ENCODE measurements at places on chromosomes 16 and 17.

- DNase-seq: no peak
These were observed 5.4 kb upstream of the MMD start for GRCh38 chr17:55426851-55427586.

DNA sequence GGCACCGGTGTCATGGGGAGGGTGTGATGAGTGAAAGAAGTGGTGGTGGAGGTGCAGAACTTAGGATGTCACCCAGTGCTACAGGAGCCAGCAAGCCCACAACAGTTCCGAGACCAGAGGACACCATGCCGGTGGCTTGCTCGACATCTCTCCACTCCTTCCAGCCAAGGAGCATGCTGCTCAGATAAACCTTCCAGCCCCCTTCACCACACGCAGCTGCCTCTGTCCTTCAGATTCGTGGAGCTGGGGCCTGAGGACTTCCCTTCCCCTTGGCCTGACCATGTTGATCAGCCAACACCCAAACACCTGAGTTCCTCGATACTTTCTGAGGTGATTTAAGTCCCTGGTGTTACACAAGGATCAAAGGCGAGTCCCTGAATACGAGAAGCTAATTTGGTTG is 188.8 kb upstream of the FOXF1 start:
- no peak for DNase-seq

GRCh38 chr16:13702614-13703013 is 217.3 kb upstream of the ERCC4 start:
- no peak for DNase-seq

DNA sequence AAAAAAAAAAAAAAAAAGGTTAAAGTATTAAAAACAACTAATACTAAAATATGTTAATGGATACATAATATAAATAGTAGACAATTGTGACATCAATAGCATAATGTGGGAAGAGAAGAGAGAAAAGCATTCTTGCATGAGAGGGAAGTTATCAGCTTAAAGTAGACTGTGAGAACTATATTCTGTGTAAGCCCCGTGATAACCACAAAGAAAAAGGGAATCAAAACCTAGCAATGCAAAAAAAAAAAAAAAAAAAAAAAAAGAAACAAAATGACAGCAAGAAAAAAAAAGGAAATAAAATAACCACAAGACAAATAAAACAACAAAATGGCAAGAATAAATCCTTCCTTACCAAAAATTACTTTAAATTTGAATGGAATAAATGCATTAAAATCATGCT is 39.8 kb upstream of the MYLK3 start:
- DNase-seq: no peak

DNA sequence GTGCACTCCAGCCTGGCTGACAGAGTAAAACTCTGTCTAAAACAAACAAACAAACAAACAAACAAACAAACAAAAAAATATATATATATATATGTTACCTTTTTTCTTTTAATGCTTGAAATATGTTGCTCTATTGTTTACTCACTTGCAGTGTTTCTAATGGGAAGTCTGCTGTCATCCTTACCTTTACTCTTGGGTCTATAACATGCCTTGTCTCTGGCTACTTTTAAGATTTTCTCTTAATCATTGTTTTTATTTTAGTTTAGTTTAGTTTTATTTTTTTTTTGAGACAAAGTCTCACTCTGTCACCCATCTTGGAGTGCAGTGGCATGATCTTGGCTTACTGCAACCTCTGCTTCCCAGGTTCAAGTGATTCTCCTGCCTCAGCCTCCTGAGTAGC is 16.1 kb upstream of the TNRC6A start:
- no peak for DNase-seq

DNA sequence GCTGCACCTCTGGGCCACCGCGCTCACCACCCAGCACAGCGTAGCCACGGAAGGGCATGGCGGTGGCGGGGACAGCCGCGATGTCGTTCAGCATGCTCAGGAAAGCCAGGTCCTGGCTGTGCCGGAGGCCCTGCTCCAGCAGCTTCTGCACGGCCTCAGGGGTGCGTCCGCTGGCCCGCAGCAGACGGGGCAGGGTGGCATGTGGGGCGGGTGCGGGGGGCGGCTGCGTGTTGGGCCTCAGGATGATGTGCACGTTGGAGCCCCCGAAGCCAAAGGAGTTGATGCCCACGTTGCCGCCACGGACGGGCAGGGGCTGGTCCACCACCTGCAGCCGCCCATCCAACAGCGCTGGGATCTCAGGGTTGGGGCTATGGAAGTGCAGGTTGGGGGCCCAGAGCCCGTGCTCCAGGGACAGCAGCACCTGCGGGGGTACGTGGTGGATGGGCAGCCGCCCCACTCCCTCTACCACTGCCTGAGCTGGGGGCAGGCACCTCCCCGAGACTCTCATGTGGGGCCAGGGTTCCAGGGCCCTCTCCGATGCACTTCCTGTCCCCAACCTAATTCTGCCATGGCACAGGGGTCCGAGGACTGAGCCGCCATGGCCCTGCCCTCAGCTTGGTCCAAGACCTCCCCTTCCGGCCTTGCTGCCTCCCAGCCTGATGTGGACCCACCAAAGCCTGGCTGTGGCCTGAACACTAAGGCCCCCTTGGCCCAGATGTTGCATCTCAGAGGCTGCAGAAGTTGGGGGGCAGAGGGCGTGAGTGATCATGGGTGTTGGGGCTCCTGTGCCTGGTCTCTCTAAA is 6.6 kb downstream of the FASN start:
- no peak for DNase-seq

- no peak for DNase-seq
These were observed 101.8 kb upstream of the TNRC6C start for GRCh38 chr17:77856551-77857305.

DNA sequence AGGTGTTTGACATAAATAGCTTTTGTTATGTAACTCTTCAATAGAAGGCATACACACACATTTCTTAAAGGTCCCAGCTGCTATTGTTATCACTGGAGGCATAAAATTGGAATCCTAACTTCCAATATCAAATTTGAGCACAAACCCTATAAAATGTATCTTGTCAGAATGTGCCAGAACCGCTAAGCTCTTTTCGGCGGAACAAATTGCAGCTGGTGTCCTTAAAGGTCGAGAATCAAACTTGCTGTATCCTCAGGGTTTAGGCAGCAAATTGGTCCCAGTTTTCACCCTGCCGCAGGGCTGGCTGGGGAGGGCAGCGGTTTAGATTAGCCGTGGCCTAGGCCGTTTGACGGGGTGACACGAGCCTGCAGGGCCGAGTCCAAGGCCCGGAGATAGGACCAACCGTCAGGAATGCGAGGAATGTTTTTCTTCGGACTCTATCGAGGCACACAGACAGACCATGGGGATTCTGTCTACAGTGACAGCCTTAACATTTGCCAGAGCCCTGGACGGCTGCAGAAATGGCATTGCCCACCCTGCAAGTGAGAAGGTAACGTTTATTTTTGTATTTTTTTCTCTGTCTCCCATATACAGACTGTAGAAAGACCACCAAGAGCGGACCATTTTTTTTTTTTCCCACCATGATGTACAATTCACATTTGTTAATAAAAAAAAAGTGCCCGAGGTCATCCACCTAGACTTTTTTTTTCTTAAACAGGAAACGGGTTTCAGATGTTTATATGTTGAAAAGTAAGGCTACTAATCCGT is 297.1 kb downstream of the IRF8 start:
- no peak for DNase-seq
